ENCODE measurements at places on chromosomes 3 and 15. TPM values are rescaled to one million over a fixed set of nuclear protein-coding genes. Genes with fewer than 3 reads are reported as not detected.

- DNase-seq = no peak
Observed at GRCh38 chr15:96329403-96329981, 1.0 kb upstream of the NR2F2 start.

GRCh38 chr15:42849836-42850235 lies 70.7 kb downstream of the TTBK2 start:
- DNase-seq = no peak

The LRRC34 gene
- total RNA-seq = 0.34 TPM

GRCh38 chr3:45923755-45924154 lies 19.5 kb upstream of the CXCR6 start:
- DNase-seq = no peak

GRCh38 chr3:23723930-23724329 lies 81.8 kb upstream of the UBE2E1 start:
- DNase-seq = no peak

The IL16 gene
- 15.2 TPM for total RNA-seq

GRCh38 chr15:57609805-57610529 lies 18.3 kb downstream of the MYZAP start:
- DNase-seq = no peak

GRCh38 chr3:146159616-146160320 lies 1.2 kb downstream of the PLOD2 start:
- no peak for DNase-seq

- no peak for DNase-seq
Observed at GRCh38 chr3:94811836-94812235, 749.0 kb downstream of the NSUN3 start.

DNA sequence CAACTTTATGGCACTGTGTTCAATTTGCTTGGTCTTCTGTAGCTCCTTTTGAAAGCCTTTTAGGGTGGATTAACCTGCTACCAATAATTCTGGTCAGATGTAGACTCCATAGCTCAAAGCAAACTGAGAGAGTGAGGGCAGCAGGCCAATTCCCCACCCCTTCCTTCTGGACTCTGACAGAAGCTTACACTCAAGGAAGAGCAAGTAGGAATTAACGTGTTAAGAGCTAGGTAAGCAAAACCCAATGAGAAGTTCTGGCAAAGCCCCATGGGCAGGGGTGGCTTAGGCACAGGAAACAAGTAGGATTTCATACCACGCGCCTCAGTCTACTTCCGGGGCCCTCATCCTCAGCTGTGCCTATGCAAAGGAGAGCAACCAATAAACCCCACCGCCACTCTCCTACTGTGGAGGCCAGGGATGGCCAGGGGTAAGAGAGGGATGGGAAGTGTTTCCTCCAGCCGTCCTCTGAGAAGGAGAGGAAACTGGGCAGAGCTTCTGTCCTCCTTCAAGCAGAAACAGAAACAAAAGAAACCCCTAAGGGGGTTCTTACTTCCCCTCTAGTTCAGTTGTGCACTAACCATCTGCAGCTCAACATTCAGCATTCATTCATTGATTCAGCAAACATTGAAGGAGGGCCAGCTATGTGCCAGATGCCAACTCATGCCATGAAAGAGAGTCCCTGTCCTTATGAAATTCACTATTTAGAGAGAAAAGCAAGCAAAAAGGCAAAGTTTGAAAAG lies 12.6 kb downstream of the CCR5 start:
- no peak for DNase-seq

DNA sequence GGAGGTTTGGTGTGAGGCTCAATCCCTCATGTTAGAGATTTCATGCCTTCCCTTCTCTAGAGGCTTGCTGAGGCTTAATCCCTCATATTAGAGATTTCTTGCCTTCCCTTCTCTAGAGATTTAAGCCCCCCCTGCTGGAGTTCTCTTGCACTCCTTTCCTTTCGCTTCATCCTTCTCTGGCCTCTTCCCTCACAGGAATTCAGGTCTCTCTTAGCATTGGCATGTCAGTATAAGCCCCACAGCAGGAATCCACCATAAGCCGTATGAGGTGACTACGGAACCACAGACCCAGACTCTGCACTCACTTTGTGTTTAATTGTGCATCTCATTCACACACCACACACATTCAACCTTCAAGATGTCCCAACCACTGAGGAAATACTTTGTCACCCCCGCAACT lies 338.6 kb upstream of the POU1F1 start:
- no peak for DNase-seq

DNA sequence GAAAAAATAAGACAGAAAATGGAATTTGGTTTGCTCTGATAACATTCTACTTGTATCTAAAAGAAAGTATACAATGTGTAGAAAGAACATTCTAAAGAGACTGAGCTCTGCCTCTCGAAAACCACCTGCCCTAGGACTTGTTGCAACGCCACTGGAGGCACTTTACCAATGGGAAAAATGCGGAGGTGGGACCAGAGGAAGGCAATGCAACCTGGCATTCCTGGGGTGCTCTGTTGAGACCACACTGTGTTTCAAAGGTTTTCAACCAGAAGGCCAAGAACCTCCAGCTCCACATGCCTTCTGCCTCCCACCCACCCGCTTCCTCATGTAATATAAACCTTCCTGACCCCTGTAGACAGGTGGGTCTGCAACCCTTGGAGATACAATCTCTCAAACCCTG lies 4.5 kb downstream of the PROK2 start:
- no peak for DNase-seq

DNA sequence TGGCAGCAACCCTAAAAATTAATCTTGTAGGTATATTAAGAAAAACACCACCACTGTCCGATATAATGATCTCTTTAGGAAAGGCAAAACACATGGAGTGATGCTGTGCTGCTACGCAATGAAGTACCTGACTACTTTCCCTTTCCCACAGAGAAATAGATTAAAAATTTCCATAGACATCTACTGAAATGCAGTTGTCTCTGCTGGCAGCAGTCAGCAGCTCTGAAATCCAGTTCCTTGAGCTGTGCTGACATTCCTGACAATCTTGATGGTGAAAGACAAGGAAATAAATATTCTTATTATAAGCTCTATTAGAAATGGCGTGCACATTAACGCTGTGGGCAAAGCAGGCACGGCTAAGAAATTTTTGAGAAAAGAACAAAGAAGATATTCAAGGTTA lies 287.6 kb downstream of the IL5RA start:
- DNase-seq = no peak

- DNase-seq = no peak
Observed at GRCh38 chr3:11138371-11138770, 15.9 kb upstream of the HRH1 start.

GRCh38 chr3:181823716-181824115 lies 112.0 kb downstream of the SOX2 start:
- DNase-seq = no peak

The PARP15 gene
- total RNA-seq = 0.29 TPM

The SLC35G2 gene
- 2.9 TPM for total RNA-seq

GRCh38 chr3:76308541-76308940 lies 523.2 kb upstream of the ZNF717 start:
- DNase-seq = no peak

- DNase-seq = no peak
Observed at GRCh38 chr3:119323723-119324085, 29.5 kb downstream of the ARHGAP31 start.

GRCh38 chr3:1805331-1805730 lies 293.3 kb upstream of the CNTN4 start:
- DNase-seq = no peak

DNA sequence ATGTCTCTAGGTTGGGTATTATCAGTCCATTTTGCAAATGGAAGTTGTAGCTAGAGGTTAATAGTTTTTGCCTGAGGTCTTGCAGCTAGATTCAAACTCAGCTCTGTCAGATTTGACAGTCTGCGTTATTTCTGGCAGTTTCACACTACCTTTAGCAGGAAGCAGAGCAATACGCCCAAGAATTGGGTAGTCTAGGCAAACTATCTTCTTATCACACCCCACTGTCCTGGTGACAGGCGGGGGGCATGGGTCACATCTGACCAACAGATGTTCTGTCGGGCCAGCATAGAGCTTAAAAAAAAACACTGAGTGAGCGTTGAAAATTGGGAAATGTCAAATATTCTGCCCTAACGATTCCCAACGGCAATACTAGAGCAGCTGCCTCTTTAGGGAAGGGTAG lies 5.7 kb downstream of the GPR160 start:
- DNase-seq = no peak

GRCh38 chr3:176951144-176951543 lies 246.1 kb downstream of the TBL1XR1 start:
- DNase-seq = no peak

- no peak for DNase-seq
Observed at GRCh38 chr3:149650828-149651227, 7.0 kb downstream of the WWTR1 start.

DNA sequence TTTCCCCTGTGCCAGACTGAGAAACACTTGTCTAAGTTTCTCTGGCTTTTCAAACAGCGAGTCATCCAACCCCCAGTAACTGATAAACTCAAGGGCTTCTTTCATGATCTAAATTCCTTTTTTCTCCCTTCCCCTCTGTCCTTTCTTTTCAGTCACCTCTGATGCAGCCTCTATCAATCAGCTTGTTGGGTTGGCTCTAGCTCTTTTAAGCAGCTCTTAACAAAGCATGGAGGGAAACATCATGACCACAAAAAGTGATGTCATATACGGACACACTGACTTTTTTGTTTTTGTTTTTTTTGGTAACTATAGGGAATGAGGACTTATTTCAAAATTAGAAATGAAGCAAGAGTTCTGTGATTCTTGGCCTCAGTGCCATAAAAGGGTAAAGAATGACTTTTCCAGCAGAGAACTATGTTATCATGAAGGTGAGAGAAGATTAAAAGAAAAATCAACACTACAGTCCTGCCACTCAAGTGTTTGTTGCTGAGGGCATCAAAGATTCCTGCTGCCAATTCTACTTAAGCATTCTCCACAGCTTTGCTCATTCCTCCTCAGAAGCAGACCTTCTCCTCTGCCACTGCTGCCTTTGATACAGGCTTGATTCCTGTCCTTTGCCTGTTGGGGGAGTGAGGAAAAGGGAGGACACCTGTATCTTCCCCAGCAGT lies 457.0 kb upstream of the ONECUT1 start:
- DNase-seq = no peak

DNA sequence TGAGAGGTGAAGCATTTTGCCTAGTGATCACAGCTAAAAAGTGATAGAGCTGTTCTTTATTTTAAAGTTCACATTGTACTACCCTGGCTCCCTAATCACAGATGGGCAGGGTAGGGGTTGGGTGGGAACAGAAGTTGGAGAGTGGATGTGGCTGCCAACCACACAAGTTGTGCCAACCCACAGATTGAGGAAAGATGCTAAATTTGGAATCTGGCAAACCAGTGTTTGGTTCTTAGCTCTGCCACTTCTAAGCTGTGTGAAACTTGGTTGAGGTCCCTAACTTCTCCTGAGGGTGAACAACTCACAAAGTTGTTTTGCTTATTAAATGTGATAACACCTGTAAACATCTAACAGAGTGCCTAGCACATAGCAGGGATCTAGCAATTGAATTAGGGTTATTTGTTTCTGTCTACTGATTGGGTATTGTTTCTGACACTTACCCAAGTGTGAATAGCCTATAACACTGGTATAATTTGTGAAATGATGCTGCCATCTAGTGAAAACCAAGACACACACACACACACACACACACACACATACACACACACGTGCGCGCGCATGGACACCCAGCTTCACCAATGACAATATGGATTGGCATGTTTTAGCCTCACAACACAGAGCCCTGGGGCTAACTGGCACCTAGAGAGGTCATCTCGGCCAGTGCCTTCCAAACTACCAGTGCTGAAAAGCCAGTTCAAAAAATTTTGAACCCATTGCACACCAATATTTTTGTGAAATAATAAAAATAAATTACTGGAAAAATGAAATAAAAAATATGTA lies 25.3 kb downstream of the ADGRG7 start:
- DNase-seq = peak; percentile 16

DNA sequence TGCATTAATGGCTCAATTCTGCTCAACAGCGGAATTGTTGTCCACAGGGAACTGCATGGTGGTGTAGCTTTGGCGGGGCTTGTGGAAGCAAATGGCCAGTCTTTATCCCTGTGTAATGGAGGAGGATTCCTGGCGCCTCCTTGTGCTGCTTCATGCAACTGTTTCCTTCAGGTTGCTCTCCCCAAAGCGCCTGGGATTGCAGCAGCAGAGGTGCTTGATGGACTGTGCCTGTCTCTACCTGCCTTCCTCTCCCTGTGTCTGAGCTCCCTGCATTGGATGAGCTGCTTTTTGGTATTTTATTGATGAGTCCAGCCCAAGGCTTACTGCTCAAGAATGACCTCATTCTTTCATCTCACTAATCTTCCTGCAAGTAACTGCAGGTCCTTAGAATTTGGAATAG lies 72.9 kb upstream of the NDN start:
- no peak for DNase-seq

The CFAP92 gene
- total RNA-seq = 0.25 TPM
